Activated CD4-positive, alpha-beta T cell treated with anti-CD3 and anti-CD28 coated beads, Interleukin-10, Interleukin-2, amounts not matched to agents 100 ng/mL and 50 ng/mL, durations not matched to agents 16 hours and 8 hours (primary cell): ENCODE measurements at places on chromosomes 12 and 14.

GRCh38 chr12:120971299-120972180 lies 6.8 kb upstream of the HNF1A start:
- peak; percentile 77 for DNase-seq

- no peak for DNase-seq
Measured at GRCh38 chr12:47139000-47139681, 59.4 kb upstream of the AMIGO2 start.

DNA sequence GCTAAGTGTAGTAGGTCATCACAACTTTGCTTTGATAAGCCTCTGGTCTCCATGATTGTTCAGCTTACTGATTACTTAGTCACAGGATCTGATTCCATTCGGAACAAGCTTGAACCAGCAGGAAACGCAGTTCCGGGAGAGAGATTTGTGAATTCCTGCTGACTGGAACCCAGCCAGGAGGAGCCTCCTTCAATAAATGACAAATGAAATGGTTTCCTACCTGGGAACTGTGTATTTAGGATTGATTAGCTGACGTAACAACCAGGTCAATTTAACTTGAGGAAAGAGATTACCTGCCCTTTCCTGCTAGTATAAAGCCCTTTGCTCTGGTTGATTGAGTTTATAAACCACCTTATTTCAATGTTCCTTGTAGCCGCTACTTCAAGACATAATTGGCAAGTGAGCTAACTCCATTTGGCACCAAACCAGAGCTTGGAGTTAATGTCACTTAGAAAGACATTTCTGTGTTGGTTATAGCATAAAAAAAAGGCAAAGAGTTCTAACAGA lies 35.1 kb upstream of the KCNH3 start:
- DNase-seq, result no peak

DNA sequence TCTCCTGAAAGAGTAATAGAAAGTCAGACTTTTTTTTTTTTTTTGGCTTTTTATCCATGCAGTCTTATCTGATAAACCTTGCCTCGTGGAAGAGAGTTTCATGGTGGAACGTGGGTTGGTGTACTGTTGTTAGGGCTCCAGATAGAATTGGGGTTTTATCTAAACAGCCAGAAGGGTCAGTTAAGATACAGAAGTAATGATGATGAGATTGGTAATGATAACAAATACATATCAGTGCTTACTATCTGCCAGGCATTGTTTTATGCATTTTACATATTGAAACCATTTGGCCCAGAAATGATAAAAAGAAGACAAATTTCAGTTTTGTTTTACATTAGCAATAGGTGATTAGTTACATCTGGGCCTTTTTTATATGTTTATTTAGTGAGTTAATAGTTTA lies 372.8 kb upstream of the PRICKLE1 start:
- no peak for DNase-seq

DNA sequence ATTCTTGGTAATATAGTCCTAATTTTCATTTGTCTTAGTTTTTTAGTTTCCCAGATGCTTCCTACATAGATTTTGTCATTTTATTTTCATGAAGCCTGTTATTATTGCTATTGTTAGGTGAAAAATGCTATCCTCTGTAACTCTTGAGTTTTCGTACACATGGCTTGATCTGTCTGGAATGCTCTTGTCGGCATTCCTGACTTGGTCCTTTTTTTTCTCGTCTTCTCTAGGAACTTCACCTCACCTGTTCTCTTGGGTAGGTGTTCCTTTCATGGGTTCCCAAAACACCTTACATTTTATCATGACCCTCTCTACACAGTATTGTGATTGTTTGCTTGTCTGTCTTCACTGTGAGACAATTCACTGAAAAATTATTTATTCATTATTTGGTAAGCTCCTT lies 267.4 kb downstream of the TMTC2 start:
- no peak for DNase-seq
